ENCODE measurements at places on chromosomes 5 and 9.

GRCh38 chr9:34552986-34553385 lies 30.2 kb upstream of the ENHO start:
- no peak for DNase-seq

DNA sequence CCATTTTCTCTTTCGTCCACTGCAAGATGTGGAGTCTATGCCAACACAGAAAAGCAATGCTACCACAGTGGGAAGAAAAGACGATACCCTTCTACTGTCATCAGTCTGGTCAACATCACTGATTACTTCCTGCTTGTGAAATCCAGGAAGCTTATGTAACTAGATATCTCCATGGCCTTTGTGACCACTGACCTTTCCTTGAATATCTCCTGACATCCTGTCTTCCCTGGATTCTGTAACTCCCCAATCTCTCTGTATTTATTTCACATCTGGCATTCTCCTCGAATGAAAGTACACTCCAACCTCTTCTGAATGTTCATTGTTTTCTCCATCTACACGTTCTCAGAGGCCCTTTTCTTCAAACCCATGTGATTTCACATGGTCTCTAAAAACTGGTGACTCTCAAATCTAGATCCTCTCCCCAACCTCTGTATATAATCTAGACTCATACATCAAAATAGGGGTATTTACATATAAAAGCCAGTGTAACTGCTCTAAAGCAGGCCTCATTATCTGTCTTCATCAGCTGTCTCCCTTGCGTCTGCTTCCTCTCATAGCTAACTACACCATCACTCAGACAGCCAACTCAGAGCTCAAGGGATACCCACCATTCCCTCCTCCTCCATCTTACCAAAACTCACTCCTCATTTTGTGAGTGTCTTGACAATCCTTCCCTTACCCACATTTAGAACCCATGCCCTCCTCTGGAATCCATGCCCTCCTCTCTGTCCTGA lies 156.8 kb downstream of the SEMA5A start:
- no peak for DNase-seq

GRCh38 chr9:113317777-113318176 lies 14.6 kb upstream of the RNF183 start:
- no peak for DNase-seq

DNA sequence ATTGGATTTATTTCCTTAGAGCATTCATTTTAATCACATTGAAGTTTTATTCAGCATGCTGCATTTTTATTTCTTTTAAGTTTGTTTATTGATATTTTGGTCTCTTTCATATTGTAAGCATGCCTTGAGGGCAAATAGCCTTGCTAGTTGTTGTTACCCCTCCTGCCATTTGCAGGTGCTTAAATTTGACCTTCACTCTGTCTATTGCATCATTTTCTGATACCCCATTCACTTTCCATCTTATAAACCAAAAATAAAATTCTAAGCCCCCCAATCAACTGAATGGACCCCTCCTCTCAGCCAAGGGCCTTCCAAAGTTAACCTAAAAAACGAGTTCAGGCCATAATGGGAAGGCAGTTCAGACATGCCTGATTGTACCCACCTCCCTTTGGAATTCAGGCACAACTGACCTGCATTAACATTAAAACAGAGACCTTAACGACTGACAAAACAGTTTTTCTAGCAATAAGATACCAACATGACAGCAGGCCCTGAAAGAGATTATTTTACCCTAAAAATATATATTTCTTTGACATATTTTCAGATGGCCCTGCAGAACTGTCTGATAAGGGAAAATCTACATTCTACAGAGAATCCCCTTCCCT lies 32.1 kb downstream of the TARS1 start:
- DNase-seq, result no peak

DNA sequence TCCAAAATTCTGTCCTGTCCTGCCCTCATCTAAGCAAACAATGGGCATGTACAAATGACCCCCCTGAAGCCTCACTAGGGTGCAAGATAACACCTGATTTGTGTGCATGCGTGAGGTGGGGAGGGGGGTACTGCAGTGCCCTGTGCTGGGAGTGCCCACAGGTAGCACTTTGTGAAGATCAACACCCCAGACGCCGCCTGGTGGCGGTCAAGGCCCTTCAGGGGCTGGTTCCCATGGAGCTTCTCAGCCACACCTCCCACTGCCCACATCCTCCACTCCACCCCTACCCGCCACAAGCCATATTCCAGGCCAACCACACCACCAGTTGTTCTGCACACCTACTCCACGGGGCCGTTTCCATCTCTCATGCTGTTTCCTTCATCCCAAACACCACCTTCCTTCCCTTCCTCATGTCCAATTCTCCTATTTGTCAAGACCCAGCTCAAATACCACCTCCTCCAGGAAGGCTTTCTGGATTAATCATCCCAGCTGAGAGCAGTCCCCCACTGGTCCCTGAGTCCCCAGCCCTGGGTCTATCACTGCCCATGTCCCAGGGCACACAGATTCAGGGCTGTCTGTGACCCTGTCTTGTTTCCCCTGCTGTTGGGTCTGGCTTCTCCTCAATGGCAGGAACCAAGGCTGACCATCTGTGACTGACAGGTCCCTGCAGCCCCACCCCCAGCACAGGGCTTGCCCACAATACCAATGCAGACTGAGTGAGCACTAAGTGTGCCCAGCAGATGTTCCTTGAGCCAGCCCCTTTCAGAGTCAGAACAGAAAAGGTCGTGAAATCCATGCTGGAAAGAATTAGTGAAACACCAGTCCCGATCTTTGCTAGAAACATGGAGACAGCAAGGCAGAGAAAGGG lies 178.4 kb downstream of the PAX5 start:
- DNase-seq, result peak; percentile 4

- DNase-seq, result no peak
These were observed 32.5 kb downstream of the SGCD start for GRCh38 chr5:156359476-156359875.

DNA sequence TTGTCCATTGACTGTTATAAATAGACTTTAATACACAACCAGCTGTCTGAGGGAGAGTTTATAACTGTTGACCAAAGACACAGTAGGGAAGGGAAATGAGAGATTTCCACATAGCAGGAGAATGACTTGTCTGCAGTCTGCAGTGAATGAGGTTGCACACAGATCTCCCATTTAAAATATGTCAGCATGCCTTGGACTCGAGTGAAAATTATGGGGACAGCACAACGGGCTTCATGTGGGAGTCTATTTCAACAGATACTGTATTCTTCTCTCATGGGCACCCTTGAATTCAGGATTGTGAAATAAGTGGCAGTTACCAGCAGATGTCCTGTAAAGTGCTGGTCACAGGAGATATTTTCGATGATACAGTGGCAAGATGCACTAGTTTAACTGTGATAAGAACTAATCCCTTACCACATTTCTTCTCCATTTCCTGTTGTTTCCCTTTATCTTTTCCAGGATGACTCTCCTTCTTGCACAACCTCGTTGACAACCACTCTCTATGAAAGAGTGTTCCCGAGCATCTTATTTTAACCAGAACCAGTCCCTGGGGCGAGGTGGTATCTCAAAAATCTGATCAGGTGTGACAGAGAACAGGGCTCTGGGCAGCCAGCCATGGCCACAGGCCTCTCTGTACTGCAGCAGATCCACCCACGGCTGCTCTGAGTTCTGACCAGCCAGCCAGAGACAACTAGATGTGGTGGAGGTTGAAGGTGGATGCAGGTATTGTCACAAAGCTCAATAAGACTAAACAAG lies 51.5 kb upstream of the MAP3K1 start:
- no peak for DNase-seq

DNA sequence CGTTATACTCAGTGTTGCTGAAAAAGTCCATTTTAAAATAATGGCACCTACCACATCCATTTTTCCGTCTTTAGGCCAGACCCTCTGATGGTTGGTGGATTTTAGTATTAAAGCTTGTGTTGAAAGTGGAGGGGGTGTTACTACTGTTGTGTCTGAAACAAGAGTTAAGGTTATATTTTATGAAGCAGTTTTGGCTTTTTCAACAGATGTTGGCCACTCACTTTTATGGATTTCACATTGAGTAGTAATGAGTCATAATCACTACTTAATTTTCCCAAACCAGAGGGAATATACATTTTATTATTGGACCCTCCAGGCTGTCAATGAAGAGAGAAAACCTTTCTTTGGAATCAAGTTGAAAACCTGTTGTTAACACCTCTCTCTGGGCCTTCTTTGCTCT lies 88.0 kb downstream of the TRIO start:
- no peak for DNase-seq

GRCh38 chr5:173016598-173017046 lies 33.1 kb downstream of the ATP6V0E1 start:
- no peak for DNase-seq

DNA sequence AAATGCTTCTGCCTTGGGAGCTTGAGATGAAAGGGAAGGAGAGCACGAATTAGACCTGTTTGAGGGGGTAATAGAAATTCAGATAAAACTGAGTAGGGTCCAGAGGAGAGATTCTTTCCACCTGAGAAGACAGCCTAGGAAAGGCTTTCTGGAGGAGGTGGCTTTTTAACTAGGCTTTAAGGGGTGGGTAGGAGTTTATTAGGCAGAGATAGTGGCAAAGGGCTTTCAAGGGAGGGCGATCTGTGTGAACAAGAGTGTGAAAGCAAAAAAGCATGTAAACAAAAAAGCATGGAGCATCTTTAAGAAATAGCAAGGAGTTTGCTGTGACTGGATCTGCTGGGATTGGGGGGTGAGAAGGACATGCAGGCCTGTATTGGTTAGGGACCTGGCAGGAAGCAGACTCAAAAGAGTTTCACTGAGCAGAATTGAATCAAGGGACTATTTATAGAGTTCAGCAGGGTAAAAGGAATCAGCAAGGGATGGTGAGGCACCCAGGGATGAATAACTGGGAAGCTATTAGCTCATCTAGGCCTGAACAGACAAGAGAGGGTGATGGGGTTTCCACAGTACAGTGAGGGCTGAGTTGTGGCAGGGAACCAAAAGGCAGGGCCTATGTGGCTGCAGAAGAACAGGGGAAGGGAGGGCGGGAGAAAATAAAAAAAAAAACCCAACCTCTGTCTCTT lies 18.8 kb downstream of the SLC1A1 start:
- DNase-seq, result no peak

DNA sequence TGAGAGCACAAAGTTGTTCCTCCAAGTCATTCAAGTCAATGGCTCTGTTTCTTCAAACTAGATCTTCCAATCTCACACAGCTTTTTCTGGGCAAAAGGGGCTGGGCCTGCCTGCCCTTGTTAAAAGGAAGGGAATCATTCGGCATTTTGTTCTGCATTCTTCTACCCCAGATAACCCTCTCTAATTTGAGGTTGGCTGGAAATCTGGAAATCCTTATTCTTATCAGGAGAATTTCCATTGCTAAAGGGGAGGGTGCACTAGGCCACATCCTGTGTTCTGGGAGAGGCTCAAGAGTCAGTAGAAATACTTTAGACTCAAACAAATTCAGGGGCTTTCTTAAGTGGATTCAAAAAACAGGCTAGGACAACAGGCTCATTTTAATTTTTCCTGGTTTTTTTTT lies 384.7 kb upstream of the ZNF462 start:
- DNase-seq, result no peak

- no peak for DNase-seq
These were observed 198.5 kb upstream of the FBN2 start for GRCh38 chr5:128736553-128736952.

GRCh38 chr9:136292591-136293448 lies 11.1 kb downstream of the CCDC187 start:
- DNase-seq, result no peak

GRCh38 chr5:36870399-36871040 lies 6.0 kb upstream of the NIPBL start:
- DNase-seq, result no peak

DNA sequence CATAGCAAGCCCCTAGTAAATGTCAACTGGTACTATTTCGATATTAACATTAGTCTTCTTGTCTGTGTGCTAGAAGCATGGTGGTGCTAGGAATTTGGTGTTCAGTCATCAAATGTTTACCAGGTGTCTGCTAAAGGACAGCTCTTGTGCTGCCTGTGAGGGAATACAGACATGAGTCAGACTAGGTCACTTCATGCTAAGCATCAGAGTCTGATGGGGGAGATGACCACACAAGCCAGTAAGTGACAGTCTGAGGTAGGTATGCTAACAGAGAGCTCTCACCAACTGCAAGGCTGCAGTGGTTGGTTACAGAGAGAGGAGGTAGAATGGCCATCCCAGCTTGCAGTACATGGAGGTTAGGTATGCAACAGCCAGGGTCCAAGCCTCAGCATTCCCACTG lies 320.9 kb downstream of the CDK5RAP2 start:
- DNase-seq, result no peak

- no peak for DNase-seq
These were observed 497.6 kb downstream of the RASEF start for GRCh38 chr9:82565188-82565969.

GRCh38 chr9:73125651-73126050 lies 26.0 kb upstream of the ANXA1 start:
- no peak for DNase-seq
